ENCODE measurements at places on chromosomes 5 and 9.
A peak's percentile ranks its signal among the peaks of the same experiment; 100 is the strongest.

- DNase-seq, result peak; percentile 97
Observed at GRCh38 chr9:131393622-131394463, at the start of gene PRRC2B. Gene PRRC2B (plus strand): TSS chr9:131394086. CDS start chr9:131430145, 36,059 bp downstream.

GRCh38 chr5:27612161-27612560 is 573.8 kb upstream of the CDH9 start:
- no peak for DNase-seq

DNA sequence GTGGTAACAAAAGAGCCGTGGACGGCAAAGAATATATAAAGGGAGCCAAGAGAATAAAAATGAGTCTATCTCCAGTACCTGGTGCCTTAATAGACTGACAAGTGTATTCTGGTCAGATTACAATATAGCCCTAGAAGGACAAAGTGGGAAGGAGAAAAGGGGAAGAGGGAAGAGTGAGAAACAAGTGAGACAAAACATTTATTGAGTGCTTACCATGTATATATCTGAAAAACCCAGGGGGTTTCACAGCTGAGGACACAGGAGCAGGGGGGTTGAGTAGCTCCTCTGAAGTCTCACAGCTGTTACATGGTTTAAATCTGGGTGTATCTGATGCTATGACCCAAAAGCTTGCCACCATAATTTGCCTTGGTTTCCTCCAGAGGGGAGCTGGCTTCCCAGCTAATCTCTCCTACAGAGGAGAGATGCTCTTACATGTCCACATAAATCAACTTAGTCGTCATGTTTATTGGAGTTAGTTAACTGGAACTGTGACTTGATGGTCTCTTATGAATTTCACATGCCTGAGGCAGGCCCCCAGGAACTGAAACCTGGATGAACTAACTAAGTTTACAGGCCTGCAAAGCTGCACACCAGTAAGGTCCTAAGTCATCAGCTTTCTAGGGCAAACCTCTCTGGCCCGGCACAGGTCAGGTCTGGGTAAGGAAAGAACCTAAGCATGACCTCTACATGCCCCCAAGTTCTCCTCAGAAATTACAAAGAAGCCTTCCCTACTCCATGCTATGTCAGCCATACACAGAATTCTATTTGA is 15.5 kb downstream of the SIL1 start:
- DNase-seq, result no peak

DNA sequence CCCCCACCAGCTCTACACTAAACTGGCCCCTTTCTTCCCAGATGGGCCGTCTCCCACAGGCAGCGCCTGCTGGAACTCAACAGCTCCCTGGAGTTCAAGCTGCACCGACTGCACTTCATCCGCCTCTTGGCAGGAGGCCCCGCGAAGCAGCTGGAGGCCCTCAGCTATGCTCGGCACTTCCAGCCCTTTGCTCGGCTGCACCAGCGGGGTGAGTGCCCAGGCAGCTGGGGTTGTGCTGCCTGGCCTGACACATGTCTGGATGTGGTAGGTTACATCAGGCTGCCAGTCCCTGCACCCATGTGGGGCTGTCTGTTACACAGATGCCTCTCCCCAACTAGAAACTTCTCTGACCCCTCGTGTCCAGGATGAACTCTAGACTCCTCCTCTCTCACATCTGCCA is 9.8 kb downstream of the NHP2 start:
- DNase-seq, result no peak

DNA sequence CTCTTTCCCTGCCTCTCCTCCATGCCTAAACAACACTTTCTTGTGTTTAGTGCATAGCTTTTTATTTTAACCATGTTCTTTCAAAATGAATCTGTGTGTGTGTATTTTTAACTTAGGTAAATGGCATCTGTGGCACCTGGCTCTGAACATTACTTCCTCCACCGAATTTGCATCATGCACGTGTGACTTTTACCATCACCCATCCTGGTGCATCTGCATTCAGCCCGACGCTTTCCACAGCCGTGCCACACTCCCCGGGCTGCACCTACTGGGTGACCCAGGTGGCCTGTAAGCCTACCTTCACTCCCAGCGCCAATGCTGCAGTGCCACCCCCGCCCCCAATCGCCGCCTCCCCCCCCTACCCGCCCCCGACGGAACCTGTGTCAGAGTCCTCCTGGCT is 12.7 kb upstream of the FCN1 start:
- no peak for DNase-seq

GRCh38 chr5:60092671-60093422 is 199.3 kb upstream of the PDE4D start:
- DNase-seq, result no peak

- peak; percentile 77 for DNase-seq
Observed at GRCh38 chr5:147560718-147561331, 51.0 kb upstream of the DPYSL3 start.

- DNase-seq, result no peak
Observed at GRCh38 chr9:114737118-114737517, 55.1 kb upstream of the TEX48 start.

GRCh38 chr5:61329550-61330128 is 2.4 kb upstream of the ZSWIM6 start:
- peak; percentile 49 for DNase-seq

DNA sequence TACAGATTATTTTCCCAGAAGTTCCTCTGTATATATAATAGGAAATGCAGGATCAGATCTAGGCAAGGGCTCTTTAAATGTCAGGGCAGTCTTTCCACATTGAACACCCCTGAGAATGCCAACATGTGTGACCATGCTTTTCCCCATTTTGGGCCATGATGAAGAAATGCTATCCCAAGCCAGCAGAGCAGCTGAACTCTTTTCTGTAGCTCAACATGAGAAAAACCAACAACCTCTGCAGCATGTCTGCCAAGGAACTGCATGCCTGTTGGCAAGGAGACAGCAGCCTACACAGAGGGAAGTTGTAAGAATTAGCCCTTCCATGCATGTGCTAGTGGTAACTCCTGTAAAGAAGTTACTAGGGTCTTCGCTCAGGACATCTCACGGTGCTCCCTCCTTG is 9.5 kb upstream of the IFNK start:
- DNase-seq, result no peak

DNA sequence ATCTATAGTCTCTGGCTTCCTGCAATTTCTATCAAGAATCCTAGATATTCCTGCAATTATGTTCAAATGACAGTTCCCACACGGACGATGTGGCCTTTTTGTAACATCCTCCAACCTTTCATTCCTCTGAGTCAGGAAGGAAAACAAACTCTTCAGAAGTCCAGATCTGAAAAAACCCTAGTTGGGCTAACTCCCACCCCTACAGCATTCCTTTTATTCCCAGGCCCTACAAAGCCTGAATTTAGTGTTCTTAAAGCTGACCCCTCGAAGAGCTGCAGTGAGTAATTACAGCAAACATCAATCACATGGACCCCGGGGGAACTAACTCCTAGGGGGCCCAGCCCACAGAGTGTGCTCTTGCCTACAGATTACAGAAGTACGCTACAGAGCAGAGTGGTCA is 99.7 kb downstream of the SERINC5 start:
- peak; percentile 63 for DNase-seq

DNA sequence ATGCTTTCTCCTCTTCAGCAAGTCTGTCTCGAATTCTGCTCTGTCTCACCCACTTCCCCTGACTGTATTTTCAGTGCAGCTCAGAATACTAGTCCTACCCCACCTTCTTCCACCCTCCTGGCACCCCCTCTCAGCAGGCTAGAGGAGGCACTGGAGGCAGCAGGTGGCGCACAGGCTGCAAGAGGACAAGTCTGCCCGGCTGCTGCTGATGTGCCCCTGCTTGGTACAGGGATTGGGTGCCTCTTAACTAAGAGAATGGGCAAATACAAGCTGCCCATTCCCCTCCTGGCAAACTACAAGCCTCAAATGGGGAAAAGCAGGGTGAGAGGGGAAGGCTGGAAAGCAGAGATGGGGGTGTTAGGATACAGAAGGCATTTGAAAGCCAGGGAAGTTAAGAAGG is 5.1 kb downstream of the TLN1 start:
- DNase-seq, result no peak

DNA sequence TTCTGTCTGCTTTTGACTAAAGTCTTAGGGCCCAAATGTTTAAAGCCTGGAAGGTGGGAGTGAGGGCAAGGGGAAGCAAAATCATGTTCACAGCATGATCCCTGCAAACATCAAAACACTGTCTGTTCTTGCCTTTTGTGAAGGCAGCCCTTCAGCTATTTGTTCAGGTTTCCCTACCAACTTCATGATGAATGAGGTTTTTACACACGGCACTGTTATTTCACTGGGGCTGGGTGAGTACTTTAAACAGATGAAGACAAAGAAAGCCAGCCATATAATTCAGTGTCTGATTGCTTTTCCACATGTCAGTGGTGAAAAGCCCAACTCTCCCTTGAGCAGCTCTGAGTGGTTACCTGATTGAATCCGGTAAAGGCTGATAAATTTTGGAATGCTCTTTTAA is 224.7 kb upstream of the GRAMD2B start:
- peak; percentile 31 for DNase-seq

DNA sequence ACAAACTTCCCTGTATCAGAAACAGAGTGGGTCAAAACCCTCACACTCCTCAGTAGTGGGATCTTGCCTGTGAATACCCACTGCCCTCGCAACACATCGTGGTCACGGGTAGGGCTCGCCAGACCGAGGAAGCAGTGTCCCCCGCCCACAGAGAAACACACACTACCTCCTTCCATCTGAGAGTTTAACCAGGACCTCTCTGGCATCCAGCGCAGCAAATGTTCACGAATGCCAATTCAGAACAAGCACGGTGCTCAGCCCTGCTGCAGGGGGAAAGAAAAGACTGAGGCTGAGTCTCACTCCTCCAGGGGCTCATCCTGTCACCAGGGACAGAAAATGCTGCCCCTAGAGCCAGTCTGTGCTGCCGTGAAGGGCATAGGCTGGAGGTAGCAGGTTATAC is 42.5 kb upstream of the SYNPO start:
- DNase-seq, result no peak

DNA sequence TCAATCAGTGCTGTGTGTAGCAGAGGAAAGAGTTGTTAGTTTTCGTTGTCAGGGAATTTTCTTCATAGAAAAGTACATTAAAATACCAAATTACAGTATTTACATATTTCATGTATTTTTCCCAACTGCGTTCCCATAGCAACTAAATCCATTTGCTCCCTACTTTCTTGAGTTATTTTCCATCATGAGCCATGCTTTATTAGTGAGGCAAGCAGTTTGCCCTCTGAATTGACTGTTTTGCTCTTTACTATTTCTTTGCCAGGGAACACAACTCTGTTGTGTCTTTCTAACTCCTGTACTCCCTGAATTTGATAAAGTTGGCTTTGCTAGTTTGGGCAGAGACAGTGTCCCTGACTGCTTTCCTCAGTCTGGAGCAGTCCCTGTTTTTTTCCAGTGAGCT is 276.2 kb upstream of the SLC30A5 start:
- no peak for DNase-seq

GRCh38 chr5:157855404-157855994 is 3.4 kb downstream of the CLINT1 start:
- DNase-seq, result peak; percentile 73

DNA sequence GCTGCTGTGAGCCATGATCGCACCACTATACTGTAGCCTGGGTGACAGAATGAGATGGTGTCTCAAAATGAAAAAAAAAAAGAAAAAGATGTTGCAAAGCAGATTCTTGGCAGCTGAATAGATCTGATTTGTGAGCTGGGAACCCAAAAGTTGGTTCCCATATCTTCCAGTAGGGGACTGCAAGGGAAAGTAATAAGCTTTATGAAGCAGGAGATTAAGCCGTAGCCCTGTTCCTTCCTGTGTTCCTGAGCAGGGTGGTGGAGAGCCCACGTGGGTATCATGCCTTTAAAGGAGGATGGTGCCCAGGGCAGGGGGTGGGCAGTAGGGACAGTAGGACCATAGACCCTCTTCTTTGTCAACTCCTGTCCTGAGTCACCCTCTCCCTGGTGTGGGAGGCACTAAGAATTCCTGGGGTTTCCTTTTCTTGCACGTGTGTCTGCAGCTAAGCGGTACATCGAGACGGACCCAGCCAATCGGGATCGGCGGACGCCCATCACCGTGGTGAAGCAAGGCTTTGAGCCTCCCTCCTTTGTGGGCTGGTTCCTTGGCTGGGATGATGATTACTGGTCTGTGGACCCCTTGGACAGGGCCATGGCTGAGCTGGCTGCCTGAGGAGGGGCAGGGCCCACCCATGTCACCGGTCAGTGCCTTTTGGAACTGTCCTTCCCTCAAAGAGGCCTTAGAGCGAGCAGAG is 37.9 kb downstream of the STOM start:
- DNase-seq, result no peak

GRCh38 chr5:144003636-144004035 is 166.8 kb downstream of the YIPF5 start:
- no peak for DNase-seq

DNA sequence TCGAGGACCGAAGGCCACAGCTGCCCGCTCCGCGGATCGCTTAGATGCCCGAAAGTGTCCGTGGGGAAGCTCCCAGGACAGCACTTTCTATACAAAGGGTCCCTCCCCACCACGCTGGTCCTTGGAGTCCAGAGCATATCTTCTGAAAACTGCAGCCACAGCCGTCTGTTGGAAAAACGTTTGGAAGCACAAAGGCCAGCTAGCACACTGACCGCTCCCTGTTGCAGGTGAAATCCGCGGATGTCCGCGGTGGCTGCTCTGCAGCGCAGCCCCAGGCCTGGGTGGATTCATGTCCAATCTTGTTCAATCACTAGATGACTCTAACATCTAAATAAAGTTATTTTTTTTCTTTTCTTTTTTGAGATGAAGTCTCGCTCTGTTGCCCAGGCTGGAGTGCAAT is 32.8 kb upstream of the FANCC start:
- DNase-seq, result no peak

GRCh38 chr9:129675620-129676019 is 10.2 kb downstream of the PRRX2 start:
- no peak for DNase-seq

GRCh38 chr5:20157089-20157488 is 169.1 kb upstream of the CDH18 start:
- DNase-seq, result no peak

DNA sequence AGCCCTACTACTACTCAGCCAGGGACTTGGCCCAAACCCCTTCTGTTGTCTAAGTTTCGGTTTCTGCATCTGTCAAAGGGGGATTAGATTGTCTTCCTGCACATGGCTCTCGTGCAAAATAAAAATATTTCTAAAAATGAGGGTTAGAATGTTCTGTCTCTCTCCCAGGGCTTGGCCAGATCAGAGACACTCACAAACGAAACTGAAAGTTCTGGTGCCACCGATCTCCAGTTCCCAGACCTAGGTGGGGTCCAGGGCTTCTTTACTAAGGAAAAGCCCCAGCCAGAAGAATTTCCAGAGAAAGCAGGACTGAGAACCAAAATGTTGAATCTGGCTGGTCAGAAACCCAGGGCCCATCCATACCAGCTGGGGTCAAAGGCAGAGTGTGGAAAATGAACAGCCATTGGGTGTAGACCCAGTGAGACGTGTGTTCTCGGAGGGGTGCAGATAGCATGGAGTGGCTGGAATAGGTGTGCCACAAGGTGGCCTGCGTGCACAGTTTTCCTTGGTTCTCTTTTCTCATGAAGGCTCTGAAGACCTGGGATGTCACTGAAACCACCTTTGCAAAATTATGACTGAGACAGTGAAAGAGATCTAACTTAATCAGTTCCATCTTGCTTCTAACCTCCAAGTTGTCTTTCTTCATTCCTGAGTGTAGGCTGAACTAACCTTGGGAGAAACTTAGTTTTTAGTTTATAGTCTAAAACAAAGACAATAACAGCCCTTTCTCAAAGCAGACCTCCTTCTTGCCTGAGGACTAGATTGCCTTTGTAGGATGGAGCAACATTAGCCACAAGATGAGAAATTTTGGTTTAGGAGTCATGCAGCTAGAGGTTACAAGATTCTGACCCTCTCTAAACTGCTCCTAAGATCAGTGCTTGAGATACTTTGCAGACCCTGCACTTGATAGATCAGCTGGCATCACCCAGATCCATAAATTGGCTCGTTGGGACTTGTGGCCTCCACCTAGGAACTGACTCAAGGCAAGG is 2.3 kb upstream of the SLC23A1 start:
- DNase-seq, result no peak

- no peak for DNase-seq
Observed at GRCh38 chr5:83493644-83494043, 22.1 kb downstream of the VCAN start.
